ENCODE measurements at places on chromosomes 5 and 9.

DNA sequence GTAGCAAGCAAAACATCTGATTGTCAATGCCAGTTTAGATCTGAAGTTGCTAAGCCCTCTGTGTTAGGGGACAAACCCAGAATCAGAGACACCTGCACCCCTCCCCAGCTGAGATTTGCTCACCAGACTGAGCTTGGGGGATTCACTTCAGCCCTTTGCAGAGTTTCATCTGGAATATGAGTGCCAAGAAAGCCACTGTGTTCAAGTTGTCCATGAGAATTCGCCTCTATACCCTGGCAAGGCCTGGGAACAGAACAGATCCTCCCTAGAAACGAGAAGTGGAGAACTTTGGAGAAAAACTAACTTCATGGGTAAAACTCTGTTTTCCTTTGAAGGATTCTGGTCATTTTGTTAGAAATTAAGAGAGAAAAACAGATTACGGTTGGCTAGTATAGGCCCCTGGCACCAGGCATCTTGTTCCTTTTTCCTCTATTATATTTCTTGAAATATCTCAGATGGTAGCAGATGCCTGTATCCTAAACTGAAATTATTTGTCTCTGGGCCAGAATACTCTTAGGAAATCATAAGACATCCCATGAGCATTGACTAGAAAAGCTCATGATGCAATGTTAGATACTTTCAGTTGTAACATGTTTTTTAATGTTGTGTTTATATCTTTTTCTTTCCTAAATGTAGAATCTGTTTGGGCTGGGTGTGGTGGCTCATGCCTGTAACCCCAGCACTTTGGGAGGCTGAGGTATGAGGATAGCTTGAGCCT lies 64.4 kb downstream of the SNX18 start:
- DNase-seq: no peak

DNA sequence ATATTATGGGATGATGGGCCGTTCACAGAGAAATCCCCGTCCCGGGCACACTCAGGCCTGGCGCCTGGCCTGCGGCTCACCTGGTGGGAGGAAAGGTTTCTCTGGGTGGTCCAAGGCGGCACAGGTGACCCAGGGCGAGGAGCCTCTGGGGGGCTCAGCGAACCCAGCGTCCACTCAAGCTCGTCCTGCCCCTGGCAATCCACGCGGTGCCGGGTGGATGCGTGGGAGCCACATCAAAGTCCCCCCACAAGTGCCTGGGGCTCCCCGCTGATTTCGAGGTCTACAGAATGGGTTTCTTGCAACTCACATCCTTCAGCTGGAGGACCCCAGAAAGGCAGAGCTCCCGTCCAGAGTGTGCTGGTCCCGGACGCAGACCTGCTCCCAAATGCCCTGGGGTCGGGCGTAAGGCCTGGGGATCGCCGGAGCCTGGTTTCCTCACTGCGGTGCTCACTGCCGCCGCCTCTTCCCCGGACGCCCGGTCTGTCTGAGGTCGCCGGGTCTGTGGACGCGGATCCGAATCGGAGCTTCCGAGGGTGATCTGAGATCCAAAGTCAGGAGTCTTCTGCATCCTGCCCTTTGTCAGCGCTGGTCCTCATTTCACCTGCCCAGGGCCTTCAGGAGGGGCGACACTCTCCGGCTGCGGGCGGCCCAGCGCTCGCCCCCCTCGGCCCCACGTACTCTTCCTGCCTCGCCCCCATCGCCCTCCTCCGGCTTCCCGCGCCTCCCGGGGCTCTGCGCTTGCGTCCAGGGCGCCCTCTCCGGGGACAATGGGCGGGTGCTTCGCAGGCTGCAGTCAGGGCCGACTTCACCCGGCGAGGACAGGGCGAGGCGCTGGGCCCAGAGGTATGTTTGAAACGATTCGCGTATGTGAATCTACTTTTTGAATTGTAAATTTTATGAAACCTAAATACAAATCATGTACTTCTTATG lies 20.0 kb upstream of the RUFY1 start:
- DNase-seq: peak; percentile 49

- DNase-seq: no peak
These were observed 508.8 kb downstream of the SEMA5A start for GRCh38 chr5:9037048-9037447.

DNA sequence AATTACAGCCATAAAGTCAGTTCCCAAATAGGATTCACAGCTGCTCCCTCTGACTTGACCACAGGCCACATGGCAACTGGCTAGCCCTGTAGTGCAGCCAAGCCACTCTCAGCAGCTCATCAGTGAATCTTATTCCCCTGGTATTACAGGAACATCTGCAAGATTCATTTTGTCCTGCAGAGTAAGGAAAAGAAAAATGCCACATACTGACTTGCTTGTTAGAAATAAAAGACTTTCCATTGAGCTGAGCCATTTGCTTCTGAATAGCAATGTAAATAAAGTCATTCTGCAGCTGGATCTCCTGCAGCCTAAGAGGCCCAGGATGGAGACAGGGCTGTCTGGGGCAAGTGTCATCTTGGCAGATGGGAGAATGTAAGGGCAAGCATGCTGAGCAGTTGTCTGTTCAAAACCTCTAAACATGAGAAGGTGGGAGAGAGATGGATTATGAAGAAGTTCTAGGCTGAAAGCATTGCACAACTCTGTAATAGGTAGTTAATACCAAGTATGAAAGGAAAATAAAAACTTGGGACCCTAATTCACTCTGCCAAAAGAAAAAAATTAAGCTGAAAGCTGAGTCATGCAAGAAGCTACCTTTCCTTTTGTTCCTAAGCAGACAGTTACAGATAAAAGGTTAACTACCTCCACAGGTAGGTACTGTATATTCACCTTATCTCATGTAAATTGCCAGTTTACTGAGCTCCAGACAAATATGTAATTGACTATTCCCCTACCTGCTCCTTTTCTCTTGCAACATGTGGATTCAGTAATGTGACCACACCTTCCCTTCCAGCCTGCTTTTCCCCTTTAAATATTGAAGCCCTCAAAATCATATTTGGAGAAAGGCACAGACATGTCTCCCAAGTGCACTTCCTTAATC lies 244.4 kb upstream of the RAI14 start:
- no peak for DNase-seq

DNA sequence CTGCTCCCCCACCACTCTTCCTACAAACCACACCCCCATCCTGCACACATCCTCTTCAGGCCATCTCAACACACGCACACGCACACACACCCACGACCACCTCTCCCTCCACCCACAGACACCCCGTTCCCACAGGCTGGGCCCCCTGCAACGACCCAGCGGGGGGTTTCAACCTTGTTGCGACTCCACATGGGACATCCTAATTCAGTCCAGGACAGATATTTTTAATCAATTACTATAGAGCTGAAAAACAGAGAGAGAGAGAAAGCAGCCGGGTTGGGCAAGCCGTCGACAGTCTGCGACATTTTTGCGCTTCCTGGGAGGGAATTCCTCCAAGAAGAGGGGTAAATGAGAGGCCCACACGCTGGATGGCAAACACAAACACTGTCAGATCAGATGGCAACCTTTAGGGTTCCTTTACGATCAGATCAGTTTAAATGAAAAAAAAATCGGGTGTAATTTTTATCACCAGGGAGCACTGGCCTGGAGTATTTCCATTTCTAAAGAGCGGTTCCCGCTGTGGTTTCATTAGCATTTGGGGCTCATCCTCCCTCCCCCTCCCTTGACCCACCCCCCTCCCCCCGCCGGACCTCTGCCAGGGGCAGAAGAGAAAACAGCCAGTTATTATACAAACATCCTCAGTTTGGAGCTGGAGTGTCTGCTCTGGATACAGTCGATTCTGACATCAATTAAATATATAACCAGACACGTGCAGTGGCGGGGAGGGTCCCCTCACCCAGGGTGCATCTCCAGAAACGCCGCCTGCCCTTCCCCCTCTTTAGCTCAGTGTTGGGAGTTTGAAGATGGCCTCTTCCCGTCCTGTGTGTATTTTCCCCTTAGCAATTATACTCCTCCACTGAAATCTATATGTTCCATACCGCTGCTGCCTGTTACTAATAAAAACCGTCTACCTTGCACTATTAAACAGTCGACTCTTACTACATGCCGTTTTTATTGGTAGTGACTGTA lies 2.3 kb upstream of the IRX2 start:
- no peak for DNase-seq

GRCh38 chr5:32684260-32684659 lies 26.9 kb upstream of the NPR3 start:
- no peak for DNase-seq

GRCh38 chr9:34311499-34312185 lies 17.4 kb downstream of the KIF24 start:
- DNase-seq: no peak

DNA sequence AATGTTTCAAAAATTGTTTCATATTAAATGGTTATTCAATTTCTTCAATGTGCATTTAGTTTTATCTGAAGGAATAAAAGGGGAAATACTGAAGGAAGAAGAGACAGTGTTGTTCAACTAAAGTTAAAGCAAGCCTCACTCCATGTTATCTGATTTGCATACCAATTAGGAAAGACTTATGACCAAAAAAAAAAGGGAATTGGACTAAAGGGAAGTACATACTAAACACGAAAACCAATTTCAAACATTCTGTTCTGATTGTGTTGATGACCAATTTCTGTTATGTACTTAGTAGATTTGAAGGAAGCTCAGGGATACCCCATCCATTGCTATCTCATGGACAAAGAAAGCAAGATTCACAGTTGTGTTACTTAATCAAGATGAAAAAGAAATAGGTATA lies 4.9 kb upstream of the GAPT start:
- DNase-seq: no peak

- DNase-seq: no peak
These were observed 731.3 kb downstream of the NR2F1-AS1 start for GRCh38 chr5:92849756-92850155.

DNA sequence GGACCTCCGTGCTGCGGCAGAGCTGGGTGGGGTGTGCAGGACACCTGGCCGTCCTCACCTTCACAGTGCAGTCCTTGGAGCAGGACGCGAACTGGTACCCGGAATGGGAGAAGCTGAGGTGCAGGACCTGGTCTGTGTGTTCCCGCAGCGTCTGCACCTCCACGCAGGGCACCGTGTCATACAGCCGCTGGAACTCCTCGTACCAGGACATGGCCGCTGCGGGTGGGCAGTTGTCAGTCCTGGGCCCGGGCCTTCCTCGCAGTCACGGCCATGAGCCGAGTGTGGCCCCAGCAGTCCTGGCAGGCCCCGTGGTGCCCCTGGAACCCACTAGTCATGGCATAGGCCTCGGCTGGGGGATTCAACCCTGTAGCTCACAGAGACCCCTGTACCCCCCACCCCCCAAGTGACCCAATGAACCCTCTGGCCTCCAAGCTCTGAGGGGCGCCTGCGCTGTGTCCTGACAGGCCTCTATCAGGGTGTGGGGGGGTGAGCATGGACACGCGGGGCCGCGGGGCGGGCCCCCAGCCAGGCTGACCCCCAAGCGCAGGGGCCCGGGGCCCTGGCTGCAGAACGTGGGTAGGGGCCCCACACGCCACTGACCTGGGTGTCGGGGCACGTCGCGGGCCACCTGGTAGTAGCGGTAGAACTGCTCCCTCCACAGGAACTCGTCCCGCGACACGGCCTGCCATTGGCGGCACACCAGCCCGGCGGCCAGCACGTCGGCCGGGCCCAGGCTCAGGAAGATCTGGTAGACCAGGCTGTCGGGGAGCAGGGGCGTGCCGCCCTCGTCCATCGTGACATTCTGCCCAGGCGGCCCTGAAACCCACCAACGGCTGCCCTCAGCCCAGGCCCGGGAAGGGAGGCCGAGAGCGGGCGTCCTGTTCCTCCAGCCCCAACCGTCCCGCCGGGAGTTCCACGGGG lies 987 bp downstream of the FBXW5 start:
- no peak for DNase-seq

- DNase-seq: no peak
These were observed 599.0 kb downstream of the CSNK1G3 start for GRCh38 chr5:124110942-124111341.

GRCh38 chr5:170538696-170539586 lies 35.1 kb downstream of the KCNIP1 start:
- DNase-seq: no peak

- DNase-seq: no peak
These were observed 55.0 kb upstream of the APC start for GRCh38 chr5:112682621-112683061.

DNA sequence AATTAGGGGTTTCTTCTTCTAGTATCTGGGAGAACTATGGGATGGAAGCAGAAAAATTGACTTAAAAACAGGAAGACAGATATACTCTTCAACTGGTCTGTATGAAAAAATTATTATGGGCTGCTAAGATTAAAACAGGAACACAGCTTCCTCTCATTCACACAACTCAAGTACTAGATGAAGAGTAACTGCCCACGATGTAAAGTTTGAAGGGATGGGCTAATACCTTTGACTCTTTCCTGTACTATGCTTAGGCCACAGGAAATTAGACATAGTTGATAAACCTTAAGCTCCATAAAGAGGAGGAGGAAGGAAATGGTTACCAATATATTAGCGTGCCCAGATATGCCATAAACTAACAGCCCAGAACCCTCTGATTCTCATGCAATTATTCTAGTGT lies 88.6 kb downstream of the ANKRD31 start:
- no peak for DNase-seq

All from stimulated activated CD8-positive, alpha-beta memory T cell treated with anti-CD3 and anti-CD28 coated beads, Interleukin-2, amount 100 ng/mL, for 1 hour (primary cell).